ENCODE measurements at places on chromosomes 13 and 19. TPM values are rescaled to one million over a fixed set of nuclear protein-coding genes. Genes with fewer than 3 reads are reported as not detected.
A peak's percentile ranks its signal among the peaks of the same experiment; 100 is the strongest.

Gene DZIP1
- total RNA-seq, result 47.6 TPM

Gene ERF
- total RNA-seq, result 37.7 TPM

Gene THSD1
- 9.9 TPM for total RNA-seq

Gene SHKBP1
- 44.1 TPM for total RNA-seq

DNA sequence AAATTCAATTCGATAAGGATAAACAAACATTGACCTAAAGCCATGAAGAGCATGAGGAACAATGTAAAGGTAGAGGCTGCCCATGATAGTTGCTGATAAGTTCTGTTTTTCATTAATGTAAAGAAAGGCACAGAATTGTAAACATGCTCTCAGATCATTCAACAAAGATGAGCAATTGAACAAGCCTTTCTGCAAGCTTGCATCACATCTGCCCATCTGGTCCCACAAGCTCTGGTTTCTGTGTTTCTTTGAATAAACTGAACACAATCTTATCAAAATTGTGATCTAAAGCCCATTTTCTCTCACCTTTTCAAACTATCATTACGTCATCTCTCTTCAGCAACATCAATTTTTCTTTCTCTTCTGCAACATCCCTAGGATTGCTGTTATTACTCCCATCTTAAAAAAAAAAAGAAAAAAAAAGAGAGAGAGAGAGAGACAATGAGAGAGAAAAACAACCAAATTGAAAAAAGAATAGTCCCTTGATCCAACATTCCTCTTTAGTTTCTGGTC lies 487.2 kb upstream of the GPC6 start:
- H3K4me1 ChIP-seq, result no peaks in the 10 kb centered on the region
- no peaks in the 10 kb centered on the region for H3K27me3 ChIP-seq
- H3K27ac ChIP-seq, result no peak overlapping the region
- DNase-seq, result no peak
- H3K4me3 ChIP-seq, result no peak overlapping the region

DNA sequence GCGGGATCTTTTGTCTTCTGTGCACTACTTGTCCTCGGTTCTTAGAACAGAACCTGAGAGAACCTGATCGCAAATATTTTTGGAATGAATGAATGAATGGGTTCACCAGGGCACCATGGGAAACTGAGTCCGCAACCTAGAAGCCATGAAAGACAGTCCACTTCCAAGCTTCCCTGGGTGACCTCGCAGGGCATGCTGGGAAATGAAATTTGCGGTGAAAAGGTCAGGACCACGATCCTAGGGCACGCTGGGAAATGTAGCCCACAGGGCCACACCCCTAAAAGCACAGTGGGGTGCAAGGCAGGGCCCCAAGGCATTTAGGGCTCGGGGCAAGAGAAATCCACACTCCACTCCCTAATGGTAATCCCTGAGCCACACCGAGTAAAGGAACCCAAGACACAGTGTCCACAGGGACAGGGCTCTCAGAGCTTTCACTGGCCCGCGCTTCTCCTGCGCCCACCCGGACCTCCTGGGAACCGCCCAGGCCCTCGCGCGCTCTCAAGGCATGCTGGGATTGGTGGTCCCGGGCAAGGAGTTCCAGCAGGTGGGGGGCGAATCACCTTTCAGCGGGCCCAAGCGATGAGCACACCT lies 1.1 kb upstream of the PPP1R12C start:
- DNase-seq, result peak; percentile 55
- H3K27me3 ChIP-seq, result no peaks in the 10 kb centered on the region
- H3K4me1 ChIP-seq, result peaks cover 8% of the 10 kb centered on the region
- peak overlapping the region; percentile 68 for H3K4me3 ChIP-seq
- H3K36me3 ChIP-seq, result no peaks in the 10 kb centered on the region

DNA sequence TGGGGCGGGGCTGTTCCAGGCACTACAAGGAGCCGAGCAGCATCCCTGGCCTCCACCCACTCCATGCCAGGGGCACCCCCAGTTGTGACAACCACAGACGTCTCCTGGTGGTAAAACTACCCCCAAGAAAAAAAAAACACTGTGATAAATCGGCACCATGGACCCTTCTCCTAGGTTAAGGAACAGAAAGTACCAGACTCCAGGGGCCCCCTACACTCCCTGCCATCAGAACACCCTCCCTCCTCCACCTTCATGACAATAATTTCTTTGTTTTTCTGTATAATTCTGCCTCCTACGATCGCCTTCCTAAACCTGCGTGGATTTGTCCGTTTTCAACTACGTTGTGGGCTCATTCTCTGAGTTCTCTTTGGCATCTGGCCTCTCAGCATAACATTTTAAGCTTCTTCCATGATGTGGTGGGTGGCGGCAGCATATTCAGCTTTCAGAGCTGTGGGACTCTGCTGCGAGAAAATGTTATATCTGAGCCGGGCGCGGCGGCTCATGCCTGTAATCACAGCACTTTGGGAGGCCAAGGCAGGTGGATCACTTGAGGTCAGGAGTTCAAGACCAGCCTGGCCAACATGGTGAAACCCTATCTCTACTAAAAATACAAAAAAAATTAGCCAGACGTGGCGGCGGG lies 8.6 kb downstream of the TLE2 start:
- no peak for DNase-seq
- H3K36me3 ChIP-seq, result no peaks in the 10 kb centered on the region
- no peaks in the 10 kb centered on the region for H3K27me3 ChIP-seq

DNA sequence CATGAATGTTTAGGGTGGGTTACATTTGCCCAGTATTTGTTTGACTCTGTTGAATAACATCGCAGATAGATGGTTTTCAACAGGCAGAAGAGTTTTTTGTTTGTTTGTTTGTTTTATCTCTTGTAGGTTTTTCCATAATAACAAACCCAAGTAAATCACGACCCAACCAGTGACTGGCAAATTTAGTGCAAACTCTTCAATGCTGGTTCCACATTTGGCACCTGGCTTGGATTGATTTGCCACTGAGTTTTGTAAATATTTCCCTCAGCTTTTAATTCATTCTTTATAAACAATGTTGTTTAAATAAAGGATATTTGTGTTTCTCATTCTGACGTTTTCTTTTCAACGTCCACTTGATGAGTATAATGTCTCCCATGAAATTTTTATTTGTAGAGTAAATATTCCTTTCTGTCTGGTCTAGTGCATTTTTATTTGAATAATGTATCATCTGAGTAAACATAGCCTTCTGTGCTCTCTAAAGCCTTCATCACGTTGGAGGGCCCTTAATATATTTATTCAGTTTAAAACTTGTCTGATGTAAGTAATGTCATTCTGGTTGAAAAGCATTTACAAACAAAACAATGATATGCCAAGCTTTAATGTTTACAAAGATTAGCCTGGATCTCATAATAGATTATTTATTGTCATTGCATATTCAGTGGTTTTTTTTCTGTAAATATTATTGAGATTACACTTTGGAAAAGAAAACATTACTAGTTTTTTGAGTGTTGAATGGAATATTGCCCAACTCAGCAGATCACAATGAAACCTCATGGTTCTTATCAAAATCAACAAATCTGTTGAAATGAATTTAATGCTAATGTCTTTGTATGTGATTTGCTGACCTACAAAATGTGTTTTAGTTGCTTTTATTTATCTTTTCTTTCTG lies 90.4 kb upstream of the PEG3 start:
- H3K4me1 ChIP-seq, result peaks cover 3% of the 10 kb centered on the region
- H3K36me3 ChIP-seq, result no peaks in the 10 kb centered on the region
- no peaks in the 10 kb centered on the region for H3K27me3 ChIP-seq
- no peak overlapping the region for H3K4me3 ChIP-seq
- no peak for DNase-seq

DNA sequence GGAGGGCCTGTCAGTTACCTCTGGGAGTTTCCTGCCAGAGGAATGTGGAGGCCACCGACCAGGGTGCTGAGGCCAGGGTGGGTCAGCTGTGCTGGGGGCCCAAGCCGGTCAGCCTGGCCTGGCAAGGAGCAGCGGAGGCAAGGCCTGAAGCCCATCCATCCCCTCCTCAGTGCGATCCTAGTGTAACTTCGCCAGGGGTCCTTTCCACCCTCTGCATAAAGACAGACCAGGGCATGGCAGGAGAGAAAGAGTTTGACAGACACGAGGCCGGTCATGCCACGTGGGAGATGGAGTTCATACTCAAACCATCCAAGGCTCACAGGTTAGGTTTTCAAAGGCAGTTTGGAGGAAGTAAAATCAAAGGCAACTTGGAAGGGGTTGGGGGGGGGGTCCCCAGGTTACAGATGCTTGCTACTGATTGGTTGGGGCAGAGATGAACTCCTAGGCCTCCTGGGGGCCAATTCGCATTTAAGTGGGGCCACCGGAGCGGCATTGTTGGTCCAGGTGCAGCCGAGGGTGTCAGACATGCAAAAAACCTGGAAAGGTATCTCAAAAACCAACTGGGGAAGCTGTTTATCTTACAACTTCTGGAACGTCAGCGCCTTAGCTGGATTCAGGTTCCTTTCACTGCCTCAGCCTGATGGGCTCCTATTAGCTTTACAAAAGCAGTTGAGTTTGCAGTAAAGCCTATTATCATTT lies 36.8 kb upstream of the DPRX start:
- no peak overlapping the region for H3K4me3 ChIP-seq
- H3K27ac ChIP-seq, result no peak overlapping the region
- DNase-seq, result no peak
